Tibial artery (tissue), 4 donors: ENCODE measurements at places on chromosomes 6 and 20.

DNA sequence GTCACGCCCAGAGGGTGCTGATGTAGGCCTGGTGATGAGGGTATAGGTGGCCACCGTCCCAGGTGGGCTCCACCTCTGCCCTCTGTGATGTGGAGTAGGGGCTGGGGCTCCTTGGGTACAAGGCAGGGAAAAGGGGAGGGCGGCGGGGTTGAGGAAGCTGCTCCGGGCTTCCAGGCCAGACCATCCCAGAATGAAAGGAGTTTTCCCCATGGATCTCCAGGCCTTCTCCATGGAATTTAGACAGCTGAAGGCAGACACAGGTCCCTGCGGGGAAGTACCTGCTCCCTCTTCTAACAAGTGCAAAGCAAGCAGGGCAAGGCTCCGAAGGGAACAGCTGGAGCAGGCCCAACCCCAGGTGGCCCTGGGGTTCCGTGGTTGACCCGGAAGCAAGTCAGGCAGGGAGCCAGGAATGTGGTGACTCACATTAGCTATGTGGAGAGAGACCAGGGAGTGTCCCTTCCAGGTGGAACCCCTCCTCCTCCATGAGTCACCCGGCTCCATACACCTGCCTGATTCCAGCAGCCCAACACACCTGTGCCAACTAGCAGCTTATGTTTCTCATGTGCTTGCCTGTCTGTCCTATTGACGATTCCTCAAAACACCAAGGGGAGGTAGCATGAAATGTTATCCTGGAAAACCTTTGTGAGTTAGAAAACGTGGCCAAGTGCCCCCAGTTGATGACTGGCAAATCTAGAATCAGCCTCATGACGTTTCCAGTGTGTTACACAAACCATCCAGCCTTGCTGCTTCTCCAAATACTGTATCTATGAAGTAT lies 59.7 kb upstream of the SNX9 start:
- H3K4me3 ChIP-seq: no peak overlapping the region
- no peak for DNase-seq
- H3K27ac ChIP-seq: peak overlapping the region; percentile 66
- peaks cover 48% of the 10 kb centered on the region for H3K4me1 ChIP-seq
- H3K36me3 ChIP-seq: no peaks in the 10 kb centered on the region
- no peaks in the 10 kb centered on the region for H3K27me3 ChIP-seq

DNA sequence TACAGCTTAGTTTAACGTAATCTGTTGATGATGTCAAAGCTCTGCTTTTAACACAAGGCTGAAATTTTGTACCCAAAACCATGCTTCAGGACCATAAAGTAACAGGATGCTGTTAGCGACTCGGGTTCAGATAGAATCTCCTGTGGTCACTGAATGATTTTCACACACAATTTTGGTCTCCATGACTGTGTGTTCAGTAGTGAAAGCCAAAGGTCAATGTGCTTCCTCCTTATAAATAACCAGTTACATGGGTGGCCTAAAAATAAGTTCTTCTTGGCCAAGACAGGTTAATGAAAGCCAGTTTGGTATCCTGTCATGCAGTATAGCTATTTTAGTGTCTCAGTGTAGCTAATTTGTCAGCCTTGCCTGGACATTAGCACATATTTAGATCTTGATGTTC lies 19.1 kb upstream of the LOC128125822 start:
- no peak for DNase-seq
- no peaks in the 10 kb centered on the region for H3K27me3 ChIP-seq
- H3K4me3 ChIP-seq: no peak overlapping the region
- no peak overlapping the region for H3K27ac ChIP-seq
- H3K36me3 ChIP-seq: no peaks in the 10 kb centered on the region

DNA sequence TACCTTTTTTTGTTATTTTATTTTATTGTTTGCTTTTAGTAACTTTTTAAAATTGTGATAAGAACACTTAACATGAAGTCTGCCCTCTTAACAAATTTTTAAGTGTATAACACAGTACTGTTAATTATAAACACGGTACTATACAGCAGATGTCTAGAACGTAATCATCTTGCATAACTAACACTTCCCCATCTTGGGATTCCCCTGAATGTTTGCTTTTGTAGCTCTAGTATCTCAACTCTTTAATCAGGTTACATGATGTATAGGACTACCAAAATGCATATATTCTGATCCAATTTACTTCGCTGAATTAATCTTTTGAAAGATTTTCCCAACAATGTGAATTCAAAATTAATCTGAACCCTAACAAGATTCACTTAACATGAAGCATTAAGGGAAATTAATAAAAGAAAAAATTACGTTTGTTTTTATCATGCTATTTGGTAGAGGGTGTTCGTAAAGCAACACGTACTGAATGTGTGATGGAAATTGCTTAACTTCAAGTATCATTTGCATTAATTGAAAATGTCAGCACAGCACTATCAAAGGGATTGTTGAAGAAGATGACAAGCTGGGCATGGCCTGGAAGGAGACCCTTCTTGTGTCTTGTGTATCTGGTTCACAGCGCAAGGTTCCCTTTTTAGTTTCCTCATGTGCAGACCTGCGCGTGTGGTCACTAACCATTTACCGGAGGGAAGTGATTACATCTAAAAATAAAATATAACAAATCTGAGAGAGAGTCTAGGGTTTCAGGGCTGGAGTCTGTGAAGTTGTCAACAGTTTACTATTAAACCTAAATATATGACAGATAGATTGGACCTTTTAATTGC lies 15.2 kb downstream of the COL19A1 start:
- no peaks in the 10 kb centered on the region for H3K27me3 ChIP-seq
- H3K36me3 ChIP-seq: no peaks in the 10 kb centered on the region
- no peak overlapping the region for H3K27ac ChIP-seq
- no peak for DNase-seq
- H3K4me1 ChIP-seq: peaks cover 9% of the 10 kb centered on the region

GRCh38 chr6:54772610-54773009 lies 74.0 kb upstream of the FAM83B start:
- no peaks in the 10 kb centered on the region for H3K36me3 ChIP-seq
- no peak overlapping the region for H3K27ac ChIP-seq
- H3K4me3 ChIP-seq: no peak overlapping the region
- no peaks in the 10 kb centered on the region for H3K27me3 ChIP-seq
- DNase-seq: no peak
- H3K4me1 ChIP-seq: no peaks in the 10 kb centered on the region

GRCh38 chr6:90079560-90080490 lies 185.6 kb downstream of the GJA10 start:
- no peak for DNase-seq
- H3K36me3 ChIP-seq: no peaks in the 10 kb centered on the region
- H3K4me1 ChIP-seq: no peaks in the 10 kb centered on the region
- no peaks in the 10 kb centered on the region for H3K27me3 ChIP-seq
- no peak overlapping the region for H3K4me3 ChIP-seq
- no peak overlapping the region for H3K27ac ChIP-seq

DNA sequence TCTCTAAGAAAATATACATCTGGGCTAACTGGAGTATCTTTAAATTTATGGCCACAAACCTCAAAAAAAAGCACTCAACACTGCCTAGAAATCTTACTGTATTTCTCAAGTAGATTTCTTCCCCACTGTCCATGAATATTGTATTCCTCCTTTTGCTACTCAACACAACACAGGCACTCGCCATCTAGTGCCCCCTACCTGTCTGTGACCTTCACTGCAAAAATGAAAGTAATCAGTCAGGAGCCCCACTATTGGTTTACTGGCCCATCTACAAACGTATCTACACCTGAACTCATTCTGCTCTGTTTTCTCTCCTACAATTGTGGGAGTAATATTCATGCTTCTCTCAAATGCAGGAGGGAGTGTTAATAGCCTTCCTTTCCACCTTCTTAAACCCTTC lies 58.3 kb downstream of the LY86 start:
- no peaks in the 10 kb centered on the region for H3K36me3 ChIP-seq
- no peak overlapping the region for H3K27ac ChIP-seq
- no peaks in the 10 kb centered on the region for H3K27me3 ChIP-seq
- H3K4me3 ChIP-seq: no peak overlapping the region
- H3K4me1 ChIP-seq: no peaks in the 10 kb centered on the region

DNA sequence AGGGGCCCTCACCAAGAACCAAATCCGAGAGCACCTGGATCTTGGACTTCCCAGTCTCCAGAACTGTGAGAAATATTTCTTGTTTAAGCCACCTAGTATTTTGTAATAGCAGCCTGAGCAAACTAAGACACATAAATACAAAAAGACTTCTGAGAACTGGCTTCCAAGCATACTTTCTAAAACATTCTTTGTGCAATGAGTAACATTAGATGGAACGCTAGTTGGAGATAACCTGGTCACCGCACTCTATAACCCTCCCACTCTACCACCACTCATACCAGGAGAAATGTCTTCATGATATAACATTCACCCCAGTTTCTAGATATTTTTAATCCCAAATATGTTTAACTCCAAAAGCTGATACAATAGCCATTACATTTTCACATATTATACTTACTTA lies 169.5 kb upstream of the THEMIS start:
- H3K4me1 ChIP-seq: no peaks in the 10 kb centered on the region
- H3K36me3 ChIP-seq: peaks cover 10% of the 10 kb centered on the region
- H3K27ac ChIP-seq: no peak overlapping the region
- no peak overlapping the region for H3K4me3 ChIP-seq

DNA sequence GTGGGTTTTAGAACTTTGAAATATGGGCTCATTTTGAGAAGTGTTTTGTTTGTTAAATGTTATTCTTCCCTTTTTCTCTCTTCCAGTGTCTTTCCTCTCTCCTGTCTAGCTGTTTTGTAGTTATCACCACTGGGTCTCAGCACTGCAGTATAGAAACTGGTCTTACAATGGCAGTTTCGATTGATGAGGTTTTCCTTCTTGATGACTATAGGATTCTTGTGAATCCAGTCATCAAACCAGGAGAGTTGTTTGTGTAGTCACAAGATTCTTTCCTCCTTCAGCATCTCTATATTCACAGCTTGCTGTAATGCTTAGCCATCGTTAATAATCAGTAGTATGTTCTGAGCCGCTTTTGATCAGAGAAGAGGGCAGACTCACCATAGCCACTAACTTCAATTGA lies 172.3 kb downstream of the OGFRL1 start:
- no peaks in the 10 kb centered on the region for H3K4me1 ChIP-seq
- H3K27me3 ChIP-seq: no peaks in the 10 kb centered on the region
- no peak overlapping the region for H3K27ac ChIP-seq
- no peaks in the 10 kb centered on the region for H3K36me3 ChIP-seq

DNA sequence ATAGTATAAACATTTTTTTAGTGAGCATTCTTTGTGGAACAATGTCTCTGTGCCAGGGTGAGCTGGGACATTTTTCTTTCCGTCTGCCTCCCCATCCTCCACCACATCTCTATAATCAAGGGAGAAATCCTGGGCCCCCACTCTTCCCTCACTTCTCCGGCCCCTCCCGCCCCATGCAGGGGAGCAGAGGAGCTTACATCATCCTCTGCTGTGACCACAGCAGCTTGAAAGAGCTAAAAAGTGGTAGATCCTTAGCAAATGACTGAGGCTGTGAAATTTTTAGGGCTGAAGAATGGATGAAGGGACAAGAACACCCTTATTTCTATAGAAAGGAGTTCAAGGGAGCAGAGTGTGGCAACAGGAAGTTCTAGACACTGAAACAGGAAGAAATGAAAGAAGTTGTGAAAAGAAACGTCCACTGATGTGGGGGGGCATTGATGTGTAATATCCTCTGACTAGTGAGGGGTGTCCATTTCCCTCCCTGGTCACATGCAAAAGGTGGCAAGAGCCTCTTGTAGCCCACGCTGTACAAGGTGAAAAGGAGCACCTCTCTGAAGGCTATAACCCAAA lies 380.3 kb upstream of the JARID2 start:
- H3K4me1 ChIP-seq: no peaks in the 10 kb centered on the region
- no peaks in the 10 kb centered on the region for H3K27me3 ChIP-seq
- no peaks in the 10 kb centered on the region for H3K36me3 ChIP-seq
- no peak for DNase-seq
- H3K27ac ChIP-seq: no peak overlapping the region

DNA sequence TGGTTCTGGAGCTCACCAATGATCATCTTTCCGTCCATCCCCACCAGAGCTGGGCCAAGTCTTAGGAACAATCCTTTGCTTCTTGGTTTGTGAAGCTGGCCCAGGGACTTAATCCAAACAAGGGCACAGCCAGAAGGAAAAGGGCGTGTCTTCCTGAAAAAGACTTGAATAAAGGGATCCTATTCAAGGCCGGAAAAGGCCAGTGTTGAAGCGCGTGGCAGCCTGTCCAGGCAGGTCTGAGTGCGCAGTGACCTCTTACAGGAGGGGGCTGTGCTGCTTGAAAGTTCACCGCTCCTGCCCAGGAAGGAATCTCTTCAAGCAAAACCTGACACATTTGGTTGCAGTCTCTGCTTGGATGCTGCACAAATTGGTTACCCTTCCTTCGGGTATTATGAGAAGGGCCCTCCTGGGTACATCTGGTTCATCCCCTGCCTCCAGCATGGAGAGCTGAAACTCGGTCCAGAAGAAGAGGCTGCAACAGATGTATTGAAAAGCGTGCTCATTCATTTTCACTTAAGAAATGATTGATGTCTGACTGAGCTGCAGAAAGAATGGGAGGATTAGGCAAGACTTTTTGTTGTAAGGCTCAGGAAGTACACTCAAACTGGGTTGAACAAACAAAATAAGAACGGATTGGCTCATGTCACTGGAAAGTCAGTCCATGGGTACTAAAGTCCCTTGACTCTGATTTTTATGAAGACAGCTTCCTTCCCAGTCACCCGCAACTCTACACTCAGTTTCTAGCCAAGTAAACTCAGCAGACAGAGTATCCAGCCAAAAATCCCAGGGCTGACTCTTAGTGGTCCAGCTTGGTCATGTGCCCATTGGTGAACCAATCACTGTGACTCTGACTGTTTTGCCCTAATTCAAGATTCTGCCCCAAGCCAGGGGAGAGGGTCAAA lies 136.3 kb downstream of the TFAP2C start:
- no peak overlapping the region for H3K27ac ChIP-seq
- H3K27me3 ChIP-seq: no peaks in the 10 kb centered on the region
- no peaks in the 10 kb centered on the region for H3K4me1 ChIP-seq
- no peak for DNase-seq

DNA sequence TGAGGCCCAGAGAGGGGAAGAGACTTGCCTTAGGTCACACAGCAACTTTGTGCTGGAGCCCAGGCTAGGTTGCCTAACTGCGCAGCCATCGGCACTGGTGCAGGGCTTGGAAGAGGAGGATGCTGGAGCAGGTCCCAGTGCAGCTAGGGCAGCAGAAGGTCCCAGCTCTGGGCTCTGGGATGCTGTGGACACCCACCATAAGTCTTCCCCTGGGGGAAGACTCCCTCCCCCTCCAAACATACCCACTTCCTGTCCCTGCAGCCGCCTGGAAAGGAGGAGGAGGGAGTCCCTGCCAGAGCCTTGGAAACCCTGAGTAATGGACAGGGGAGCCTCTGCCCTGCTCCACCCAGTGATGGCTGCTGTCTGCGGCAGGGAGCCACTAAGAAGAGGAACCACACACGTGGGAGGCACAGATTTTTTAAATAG lies 93.6 kb downstream of the NCR2 start:
- H3K27me3 ChIP-seq: no peaks in the 10 kb centered on the region
- DNase-seq: peak; percentile 85
- H3K27ac ChIP-seq: peak overlapping the region; percentile 86
- peaks cover 57% of the 10 kb centered on the region for H3K4me1 ChIP-seq
- no peaks in the 10 kb centered on the region for H3K36me3 ChIP-seq

- H3K36me3 ChIP-seq: no peaks in the 10 kb centered on the region
- no peak overlapping the region for H3K27ac ChIP-seq
These were observed 3.9 kb upstream of the KCNS1 start for GRCh38 chr20:45104786-45105185.
